ENCODE measurements at places on chromosomes 3 and 15. TPM values are rescaled to one million over a fixed set of nuclear protein-coding genes. Genes with fewer than 3 reads are reported as not detected.
A peak's percentile ranks its signal among the peaks of the same experiment; 100 is the strongest.

- DNase-seq = no peak
Observed at GRCh38 chr15:65994832-65995231, 125.5 kb downstream of the RAB11A start.

GRCh38 chr15:27480141-27480530 is 509.2 kb downstream of the GABRG3 start:
- no peak for DNase-seq

- peak; percentile 89 for DNase-seq
Observed at GRCh38 chr3:46488735-46489361, 8.9 kb upstream of the RTP3 start.

- no peak for DNase-seq
Observed at GRCh38 chr3:84547207-84547606, 411.6 kb upstream of the CADM2 start.

- DNase-seq = peak; percentile 53
Observed at GRCh38 chr3:78004571-78004970, 964.7 kb downstream of the ROBO2 start.

GRCh38 chr15:37056177-37057121 is 43.9 kb downstream of the MEIS2 start:
- DNase-seq = no peak

Gene IL17RB
- polyA plus RNA-seq = 16.7 TPM

DNA sequence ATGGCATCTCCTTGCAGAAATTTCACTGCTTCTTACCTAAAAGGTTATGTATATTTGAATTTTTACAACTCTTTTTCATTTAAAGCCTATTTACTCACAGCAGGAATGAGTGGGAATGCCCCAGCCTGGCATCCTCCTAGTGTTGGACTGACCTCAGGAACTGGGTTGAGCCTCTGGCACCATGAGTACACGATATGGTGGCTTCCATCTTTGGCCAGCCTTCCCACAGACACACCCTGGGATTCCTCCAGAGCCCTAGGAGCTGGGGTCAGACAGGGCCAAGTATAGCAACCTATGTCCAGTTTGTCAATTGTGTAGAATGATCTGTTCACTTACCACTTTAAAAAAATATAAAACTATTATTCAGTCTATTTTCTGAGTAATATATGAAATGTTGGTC is 57.2 kb upstream of the HEG1 start:
- DNase-seq = no peak

GRCh38 chr3:54681706-54682105 is 246.2 kb downstream of the LRTM1 start:
- no peak for DNase-seq

Gene CDHR4
- 0.28 TPM for polyA plus RNA-seq

- no peak for DNase-seq
Observed at GRCh38 chr3:165749821-165750220, 87.4 kb downstream of the BCHE start.

DNA sequence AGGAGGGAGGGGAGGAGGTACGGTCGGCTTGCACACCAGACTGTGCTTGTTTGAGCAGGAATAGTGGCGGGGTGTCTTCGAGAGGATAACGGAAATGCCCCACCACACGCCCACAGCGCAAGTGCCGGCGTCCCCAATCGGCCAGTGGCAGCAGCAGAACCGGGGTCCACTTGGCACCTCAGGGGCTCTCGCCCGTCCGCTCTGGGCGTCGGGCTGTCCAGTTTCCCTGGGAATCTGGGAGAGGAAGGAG is 53.7 kb downstream of the CCDC54 start:
- DNase-seq = no peak

DNA sequence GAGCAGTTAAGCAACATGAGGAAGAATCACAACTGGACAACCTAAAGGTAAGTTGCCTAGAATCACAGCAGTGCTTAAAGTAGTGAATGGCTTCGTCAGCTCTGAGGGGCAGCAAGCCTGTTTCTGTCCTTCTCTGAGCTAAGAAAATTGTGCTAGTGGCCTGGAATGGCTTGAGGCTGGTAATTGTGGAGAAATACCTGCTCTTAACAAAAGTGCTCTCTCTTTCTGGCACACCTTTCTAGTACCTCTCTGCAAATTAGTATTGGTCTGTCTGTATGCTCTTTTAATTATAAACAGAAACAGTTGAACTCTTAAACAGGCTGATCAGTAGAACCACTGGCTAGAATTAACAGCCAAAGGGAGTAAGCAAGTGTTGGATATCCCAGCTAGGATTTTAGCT is 11.6 kb downstream of the SNX1 start:
- DNase-seq = no peak

DNA sequence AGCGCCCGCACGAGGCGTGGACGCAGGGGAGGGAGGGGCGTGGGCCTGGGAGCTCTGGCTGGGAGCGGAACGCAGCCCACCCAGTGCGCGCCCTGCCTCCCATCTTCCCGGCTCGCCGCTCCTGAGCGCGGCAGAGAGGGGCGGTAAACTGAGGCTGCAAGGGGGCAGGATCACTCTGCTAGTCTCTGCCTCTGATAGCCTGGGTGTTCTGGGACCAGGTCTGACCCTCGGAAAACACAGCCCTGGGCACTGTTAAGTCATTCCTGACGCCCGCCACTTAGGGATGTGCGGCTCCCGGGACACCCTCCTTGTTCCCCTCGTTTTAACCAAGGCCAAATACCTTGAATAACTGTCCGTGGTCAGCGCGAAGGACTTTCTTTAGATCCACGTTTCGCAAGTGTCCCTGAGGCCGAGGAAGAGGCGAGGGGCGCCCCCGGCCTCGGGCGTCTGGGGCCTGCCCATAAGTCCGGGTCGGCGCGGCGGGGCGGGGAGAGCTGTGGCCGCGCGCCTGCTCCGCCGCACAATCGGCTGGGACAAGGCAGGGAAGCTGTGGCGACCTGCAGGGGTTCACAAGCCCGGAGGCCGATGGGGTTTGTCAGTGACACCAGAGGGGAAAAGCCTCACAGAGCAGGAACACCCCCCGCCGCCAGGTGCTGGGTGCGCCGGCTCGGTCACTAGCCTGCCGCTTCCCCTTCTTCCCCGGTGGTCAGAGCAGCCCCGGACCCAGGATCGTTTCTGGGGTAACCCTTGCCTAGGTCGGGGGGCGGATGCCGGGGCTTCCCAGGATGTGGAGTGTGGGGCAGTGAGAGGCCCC is 1.5 kb downstream of the ITPKA start:
- DNase-seq = no peak

GRCh38 chr3:46417841-46418611 is 11.0 kb downstream of the CCRL2 start:
- DNase-seq = no peak

- no peak for DNase-seq
Observed at GRCh38 chr15:80695911-80696661, 976 bp downstream of the ABHD17C start.

- DNase-seq = no peak
Observed at GRCh38 chr3:82561784-82562183, 800.3 kb upstream of the GBE1 start.

DNA sequence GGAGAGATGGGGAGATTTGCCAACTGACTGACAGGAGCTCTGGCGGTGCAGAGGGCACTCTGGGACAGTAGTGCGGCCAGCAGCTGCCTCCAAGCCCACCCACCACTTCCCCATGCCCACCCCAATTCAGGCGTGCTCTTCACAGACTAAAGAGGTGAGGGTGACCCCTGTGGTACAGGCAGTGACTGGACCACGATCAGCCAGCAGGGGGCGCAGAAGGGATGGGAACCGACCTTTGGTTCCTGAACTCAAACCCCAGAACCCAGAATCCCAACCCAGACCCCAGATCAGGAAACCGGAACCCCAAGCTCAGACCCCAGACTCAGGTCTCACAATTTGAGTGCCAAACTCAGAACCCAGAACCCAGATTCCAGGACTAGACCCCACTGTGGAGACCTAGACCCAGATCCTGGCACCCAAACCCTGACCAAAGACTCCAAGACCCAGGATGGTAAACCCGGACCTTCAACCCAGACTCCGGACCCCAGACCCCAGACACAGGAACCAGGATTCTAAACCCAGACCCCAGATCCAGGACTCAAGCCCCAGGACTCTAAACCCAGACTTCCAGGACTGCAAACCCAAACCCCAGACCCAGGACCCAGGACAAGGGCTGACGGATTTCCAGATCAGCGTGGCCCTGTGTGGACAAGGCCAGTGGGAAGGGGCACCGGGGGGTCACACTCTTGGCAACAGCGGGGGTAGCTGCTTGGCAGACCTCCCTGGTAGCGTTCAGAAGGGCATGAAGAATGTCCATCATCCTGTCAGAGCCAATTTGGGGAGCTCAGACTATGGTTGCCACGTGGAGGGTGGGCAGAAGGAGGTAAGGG is 3.7 kb upstream of the MYL3 start:
- no peak for DNase-seq

DNA sequence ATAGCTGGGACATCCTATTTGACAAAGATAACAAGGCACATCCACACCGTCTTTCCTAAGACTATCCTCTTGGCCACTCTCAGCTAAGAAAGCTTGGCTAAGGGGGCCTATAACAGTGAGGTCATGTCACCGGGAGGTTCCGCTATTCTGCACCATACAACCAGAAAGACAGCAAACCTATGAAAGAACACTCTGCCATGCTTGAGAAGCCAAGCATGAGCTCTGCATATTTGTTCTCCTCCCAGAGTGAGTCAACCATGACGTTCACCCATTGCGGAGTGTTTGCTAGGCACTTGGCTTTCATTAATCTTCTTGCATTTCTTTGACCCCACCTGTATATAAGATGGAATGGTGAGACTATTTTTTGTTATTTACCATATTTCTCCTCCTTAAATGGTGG is 141.2 kb downstream of the GMNC start:
- DNase-seq = no peak

Gene EXD1
- 0.07 TPM for polyA plus RNA-seq

- no peak for DNase-seq
Observed at GRCh38 chr3:149620291-149621020, 37.4 kb downstream of the WWTR1 start.

DNA sequence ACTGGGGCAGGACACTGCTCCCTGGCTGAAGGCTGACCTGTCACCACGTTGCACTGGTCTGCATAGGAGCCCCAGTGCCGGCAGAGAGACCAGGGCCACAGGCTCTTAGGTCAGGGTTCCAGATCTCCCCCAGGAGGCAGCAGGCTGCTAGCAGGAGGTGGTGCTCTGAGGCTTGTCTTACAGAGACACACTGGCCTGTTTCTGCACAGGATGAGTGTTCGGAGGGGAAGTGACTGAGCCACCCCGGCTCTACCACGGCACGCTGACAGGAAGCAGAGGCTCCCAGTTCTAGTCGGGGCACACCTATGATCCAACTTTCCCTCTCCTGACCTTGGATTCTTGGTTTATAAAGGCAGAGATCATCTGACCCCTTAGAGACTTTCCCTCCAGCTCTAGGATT is 8.6 kb downstream of the FBXL22 start:
- DNase-seq = no peak

GRCh38 chr3:125057186-125057850 is 1.5 kb upstream of the HEG1 start:
- DNase-seq = no peak

- DNase-seq = no peak
Observed at GRCh38 chr3:106170636-106171035, 301.8 kb upstream of the CBLB start.

GRCh38 chr15:66780973-66781718 is 79.1 kb downstream of the SMAD6 start:
- DNase-seq = no peak

Gene COL6A6
- 2.9 TPM for polyA plus RNA-seq

Gene CPNE9
- not detected for polyA plus RNA-seq

DNA sequence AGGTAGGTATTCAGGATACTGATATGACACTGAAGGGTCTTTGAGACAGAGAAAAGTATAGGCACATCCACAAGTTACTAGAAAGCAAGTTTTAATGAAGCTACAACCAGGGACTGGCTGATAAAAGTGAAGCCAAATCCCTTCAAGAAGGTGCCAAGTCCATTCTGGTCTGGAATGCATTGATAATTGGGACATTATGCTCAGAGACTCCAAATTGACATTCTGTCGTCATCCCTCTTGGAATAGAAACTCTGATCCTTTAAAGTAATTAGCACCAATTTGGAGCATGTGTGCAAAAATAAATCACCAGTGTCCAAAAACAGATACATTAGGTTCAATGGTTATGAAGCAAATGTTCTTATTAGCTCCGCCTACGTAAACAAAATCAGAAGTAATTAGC is 47.3 kb upstream of the BCL6 start:
- no peak for DNase-seq

DNA sequence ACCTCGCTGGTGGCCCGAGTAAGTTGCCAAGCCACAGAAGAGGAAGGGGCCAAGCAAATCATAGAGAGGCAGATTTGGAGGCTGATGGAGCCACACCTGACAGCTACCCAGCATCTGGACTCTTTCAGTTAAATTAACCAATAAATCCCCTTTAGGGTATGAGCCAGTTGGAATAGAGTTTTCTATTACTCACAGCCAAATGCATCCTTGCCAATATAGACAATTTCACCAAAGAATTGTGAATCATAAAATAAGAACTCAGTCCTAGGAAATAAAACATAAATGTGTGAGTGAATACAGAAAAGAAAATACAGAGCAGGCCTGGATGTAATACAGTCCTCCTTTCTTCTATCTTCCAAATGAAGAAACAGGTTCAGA is 161.6 kb upstream of the ANKRD28 start:
- no peak for DNase-seq

DNA sequence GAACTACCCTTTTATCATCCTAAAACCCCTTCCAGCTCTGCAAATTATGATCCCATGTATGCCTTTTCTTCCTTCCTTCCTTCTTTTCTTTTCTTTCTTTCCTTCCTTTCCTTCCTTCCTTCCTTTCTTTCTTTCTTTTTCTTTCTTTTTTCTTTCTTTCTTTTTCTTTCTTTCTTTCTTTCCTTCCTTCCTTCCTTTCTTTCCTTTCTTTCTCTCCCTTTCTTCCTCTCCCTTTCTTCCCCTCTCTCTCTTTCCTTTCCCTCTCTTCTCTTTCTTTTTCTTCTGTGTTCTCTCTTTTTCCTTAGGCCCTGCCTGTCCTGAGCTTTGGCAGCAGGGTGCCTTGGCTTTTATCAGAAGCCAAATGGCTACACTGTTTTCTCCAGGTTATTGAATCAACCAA is 66.8 kb downstream of the IQCH start:
- DNase-seq = no peak

Gene GOLGA8S
- polyA plus RNA-seq = 1.4 TPM

DNA sequence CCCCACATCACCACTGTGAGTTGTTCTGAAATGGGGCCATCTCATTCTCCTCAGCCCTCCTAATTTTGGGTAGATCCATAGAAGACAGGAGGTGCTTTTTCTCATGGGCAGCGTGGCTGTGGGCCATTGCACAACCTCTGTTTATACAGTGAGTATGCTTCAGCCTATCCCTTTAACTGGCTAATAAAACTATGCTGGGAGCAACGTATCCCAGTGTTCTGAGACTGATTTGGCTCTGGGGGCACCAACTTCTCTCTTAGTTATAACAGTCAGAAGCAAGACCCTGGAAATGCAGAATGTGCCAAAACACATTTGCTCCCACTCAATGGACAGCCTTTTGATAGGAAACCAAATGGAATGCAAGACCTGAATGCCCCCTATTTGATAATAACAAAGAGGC is 97.1 kb upstream of the ICE2 start:
- no peak for DNase-seq

Gene ANKRD63
- polyA plus RNA-seq = 0.17 TPM

DNA sequence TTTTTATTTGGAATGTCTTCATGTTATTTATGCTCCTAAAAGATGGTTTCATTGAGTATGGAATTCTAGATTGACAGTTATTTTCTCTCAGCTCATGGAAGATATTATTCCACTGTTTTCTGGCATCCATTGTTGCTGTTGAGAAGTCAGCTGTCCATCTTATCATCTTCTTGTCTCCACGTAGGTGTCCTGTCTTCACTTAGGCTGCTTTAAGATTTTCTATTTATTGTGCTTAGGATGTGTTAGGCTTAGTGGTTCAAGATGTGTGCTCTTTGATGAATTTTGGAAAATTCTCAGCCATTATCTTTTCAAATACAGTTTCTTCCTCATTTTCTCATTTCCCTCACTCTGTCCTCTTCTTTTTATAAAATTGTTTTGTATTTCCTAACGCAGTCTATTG is 52.0 kb downstream of the SNRK start:
- DNase-seq = no peak

Gene CCDC13
- polyA plus RNA-seq = 3.8 TPM

All from left kidney (tissue), 8 donors.